RWPE1 (cell line): ENCODE measurements at places on chromosomes 3 and 15.

- no peak for DNase-seq
These were observed 229.7 kb upstream of the EIF1B start for GRCh38 chr3:40079847-40080240.

GRCh38 chr3:13662238-13662847 is 113.4 kb downstream of the FBLN2 start:
- DNase-seq, result no peak

DNA sequence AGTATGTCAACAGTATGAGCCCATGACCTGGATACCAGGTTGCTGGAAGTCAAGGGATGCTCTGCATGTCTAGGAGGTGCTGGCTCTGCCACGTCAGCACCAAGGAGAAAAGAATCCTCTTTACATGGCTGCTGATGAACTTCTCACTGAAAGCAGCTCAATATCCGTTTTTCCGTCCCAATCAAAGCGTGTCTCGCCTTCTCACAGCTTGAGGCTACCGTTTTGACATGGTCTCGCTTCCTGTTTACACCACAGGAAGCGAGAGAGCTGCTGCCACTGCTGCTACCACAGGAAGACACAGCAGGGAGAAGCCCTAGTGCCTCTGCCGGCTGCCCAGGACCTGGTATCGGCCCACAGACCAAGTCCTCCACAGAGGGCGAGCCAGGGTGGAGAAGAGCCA is 27.3 kb downstream of the STARD5 start:
- DNase-seq, result no peak

DNA sequence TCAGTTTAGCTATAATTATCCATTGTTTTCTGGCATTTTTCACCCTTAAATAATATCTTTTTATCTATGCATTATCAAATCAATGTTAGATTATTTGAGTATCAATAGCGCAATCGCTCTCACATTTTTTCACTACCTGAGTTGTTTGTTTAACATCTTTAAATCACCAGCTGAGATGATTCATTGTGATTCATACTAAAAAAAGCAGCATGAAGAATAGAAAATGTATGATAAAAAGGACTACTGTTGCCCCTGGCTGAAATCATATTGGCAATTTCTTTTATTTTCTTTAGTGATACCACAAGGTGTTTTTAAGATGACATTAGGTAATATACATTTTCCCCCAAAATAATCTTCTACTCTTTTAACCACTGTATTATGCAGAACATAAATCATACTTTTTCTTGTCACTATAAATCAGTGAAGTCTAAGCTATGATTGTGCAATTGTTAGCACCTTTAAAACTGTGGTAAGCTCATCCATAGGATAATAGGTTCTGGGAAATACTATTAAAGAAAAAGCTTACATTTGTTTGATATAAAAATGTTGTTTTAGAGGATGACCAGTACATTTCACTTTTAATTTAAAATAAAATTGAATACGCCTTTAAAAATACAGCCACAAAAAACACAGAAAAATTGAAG is 889.1 kb downstream of the NAALADL2 start:
- peak; percentile 77 for DNase-seq

DNA sequence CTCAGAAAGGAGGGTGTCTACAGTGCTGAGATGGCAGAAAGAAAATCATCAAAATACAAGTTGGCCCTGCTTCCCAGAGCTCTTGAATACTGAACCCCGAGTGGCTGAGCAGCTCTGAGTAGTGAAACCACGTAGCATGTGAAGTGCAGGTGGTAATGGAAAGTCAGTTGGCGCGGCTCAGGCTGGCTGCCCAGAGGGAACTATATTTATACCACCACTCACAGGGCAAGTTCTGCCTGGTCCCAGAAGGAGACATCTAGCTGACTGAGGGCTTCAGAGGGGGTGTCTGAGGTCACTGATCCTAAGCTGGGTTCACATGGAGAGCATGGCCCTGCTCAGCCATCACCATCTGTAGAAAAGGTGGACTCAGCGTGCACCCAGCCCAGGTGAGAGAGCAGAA is 129.6 kb upstream of the AGBL1 start:
- DNase-seq, result no peak

- no peak for DNase-seq
These were observed 45.9 kb upstream of the ABHD10 start for GRCh38 chr3:111932946-111933345.

DNA sequence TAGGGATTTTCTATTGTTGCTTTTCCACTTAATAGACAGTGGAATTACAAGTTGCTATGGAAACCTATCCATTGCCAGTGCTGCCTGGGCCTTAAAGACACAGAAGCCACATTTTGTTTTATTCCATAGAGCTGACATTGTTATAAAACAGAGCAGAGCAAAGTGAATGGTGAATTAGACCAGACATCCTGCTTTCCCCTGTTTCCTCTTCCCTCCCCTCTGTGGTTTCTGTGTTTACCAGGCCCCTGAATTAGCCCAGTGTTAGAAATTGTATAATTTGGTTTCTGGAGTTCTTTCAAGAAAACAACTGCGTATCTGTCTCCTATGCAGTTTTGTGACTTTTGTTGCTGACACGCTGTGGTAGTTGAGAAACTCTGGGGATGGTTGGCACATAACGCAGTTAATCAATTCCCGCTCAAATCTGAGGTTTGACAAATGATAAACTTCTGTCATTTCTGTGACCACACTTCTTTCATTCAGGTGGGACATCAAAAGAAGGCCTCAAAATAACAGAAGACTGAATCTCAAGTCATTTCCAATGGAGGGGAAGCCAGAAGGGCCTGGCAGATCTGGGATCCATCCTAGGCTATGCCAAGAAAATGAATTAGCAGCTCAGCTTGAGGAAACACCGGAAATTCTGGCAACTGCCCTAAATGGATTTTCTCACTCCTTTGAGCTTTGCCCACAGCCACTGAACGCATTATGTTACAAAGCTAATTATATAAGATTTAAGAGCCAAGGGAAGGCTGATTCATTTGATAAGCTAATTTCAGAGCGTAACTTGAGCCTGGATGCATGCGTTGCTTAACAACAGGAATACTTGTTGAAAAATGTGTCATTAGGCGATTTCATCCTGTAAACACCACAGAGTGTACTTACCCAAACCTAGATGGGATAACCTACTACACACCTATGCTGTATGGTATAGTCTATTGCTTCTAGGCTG is 46.9 kb downstream of the NR1D2 start:
- no peak for DNase-seq

DNA sequence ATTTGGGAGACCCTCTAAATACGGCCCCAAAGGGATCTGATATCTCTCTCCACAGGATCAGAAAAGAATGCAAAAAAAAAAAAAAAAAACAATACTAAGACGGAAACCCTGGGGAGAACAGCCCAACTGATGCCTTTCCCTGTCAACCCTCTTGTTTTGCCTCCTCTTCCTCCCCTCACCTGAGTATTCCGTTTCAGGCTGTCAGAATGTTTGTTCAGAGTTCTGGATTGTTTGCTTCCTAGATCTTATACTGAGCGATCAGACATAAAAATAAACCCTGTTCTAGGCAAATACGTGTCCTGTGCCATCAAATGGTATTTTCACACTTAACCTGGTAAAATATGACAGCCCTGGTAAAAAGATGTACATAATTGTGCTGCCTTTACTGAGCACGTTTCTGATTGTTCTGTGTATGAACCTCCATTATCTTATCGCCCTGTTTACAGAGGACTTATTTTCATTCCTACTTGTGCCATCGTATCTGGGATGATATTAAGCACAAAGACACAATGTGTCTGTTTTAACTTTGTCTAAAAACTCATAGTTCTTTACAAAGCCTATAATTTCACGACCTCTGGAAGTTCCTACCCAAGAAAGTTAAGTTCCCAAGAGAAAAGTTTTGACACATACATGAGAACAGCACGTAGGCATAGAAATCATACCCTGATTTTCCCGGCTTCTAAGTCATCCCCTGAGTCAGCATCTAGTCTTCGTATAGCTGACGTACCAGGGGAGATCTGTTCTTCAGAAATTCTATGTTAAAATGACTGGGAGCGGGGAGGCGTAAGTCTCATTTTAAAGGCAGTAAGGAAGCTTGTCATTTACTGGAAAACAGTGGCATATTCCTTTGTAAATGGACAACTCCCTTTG is 856 bp downstream of the ZBTB38 start:
- DNase-seq, result no peak

DNA sequence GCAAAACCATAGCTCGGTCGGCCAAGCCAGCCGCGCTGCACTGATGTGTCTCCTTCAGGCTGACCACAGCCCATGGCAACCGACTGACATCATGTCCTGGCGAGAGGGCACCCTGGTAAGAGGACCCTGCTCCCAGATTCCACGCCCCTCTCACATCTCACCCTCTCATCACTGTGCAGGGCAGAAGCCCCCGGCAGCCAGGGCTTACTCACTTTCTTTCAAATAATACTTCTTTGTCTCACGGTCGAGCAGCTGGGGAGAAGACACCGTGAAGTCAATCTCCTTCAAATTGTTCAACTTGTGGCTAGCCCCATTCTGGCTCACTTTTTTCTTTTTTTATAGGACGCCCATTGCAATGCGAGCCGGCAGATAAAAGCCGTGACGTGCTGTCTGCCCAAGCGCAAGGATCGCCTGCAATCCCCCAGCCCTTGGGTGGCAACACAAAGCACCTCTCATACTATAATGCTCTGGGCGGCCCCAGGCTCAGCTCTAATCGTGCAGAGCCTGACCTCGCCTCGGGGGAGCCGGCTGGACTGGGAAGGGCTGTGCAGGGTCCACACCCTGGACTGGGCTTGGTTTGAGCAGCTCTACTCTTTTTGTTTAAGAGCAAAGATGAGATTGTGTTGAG is 33.6 kb downstream of the VGLL4 start:
- DNase-seq, result no peak

DNA sequence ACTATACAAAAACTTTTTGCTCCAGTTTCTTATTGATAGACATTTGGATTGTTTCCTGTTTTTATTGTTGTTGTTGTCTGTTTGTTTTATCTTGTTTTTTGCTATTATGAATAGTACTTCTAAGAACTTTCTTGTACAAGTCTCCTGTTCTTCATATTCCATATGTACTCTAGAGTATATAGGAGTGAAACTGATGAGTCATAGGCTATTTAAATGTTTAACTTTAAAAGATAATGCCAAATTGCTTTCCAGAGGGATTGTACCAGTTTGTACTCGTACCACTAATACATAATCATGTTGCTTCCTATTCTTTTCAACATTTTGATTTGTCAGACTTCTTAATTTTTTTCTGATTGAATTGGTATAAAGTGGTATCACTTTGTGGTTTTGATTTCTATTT is 19.6 kb downstream of the LRRC49 start:
- DNase-seq, result no peak

GRCh38 chr15:101329867-101330380 is 34.9 kb upstream of the SNRPA1 start:
- DNase-seq, result no peak

GRCh38 chr15:58889363-58889762 is 44.1 kb downstream of the SLTM start:
- DNase-seq, result no peak

DNA sequence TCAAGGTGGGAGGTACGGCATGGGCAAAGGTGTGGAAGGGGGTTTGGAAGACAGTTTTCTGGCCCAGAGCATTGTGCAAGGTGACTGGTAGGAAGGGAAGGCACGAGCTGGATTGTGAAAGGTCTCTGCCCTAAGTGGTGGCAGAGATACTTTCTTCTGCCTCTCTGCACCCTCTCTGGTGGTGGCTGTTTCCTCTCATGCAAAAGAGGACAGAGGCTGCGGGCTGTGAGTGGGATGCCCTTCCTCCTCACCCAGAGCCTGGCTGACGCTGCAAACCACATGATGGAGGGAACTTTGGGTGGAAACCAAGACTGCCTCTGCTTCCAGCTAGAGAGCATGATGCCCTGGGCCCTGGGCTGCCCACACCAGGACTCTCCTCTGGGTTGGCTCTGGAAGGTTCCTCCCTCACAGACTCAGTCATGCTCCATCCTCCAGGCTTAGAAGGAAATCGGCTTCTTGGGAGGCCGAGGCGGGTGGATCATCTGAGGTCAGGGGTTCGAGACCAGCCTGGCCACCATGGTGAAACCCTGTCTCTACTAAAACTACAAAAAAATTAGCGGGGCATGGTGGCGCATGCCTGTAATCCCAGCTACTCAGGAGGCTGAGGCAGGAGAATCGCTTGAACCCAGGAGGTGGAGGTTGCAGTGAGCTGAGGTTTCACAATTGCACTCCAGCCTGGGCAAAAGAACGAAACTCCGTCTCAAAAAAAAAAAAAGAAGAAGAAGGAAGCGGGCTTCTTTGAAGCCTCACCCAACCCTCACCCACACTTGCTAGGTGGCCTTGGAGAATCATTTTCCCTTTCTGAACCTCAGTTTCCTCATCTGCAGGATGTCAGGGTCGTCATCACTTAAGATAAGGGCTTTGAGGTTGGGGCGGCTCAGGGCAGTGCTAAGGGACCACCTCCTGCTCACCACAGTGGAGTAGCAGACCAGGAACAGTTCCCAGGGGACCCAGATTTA is 8.3 kb downstream of the PSTPIP1 start:
- no peak for DNase-seq

- DNase-seq, result no peak
These were observed 72.7 kb upstream of the FNDC3B start for GRCh38 chr3:171966533-171967136.

- peak; percentile 45 for DNase-seq
These were observed at the start of gene NOX5 for GRCh38 chr15:69014454-69014853. TSS of gene NOX5 (plus strand) at chr15:69014695. CDS start at chr15:69014736, 41 bp downstream.

- no peak for DNase-seq
These were observed 144.2 kb upstream of the ABHD17C start for GRCh38 chr15:80550908-80551260.

- no peak for DNase-seq
These were observed 18.3 kb downstream of the PTPRG start for GRCh38 chr3:61579685-61580084.

- no peak for DNase-seq
These were observed 57.9 kb downstream of the RORA start for GRCh38 chr15:61171209-61171608.

GRCh38 chr15:98769867-98770266 is 121.5 kb downstream of the IGF1R start:
- DNase-seq, result no peak

GRCh38 chr3:71317749-71318457 is 265.6 kb downstream of the FOXP1 start:
- no peak for DNase-seq

GRCh38 chr3:30604093-30604492 is 2.3 kb upstream of the TGFBR2 start:
- no peak for DNase-seq

DNA sequence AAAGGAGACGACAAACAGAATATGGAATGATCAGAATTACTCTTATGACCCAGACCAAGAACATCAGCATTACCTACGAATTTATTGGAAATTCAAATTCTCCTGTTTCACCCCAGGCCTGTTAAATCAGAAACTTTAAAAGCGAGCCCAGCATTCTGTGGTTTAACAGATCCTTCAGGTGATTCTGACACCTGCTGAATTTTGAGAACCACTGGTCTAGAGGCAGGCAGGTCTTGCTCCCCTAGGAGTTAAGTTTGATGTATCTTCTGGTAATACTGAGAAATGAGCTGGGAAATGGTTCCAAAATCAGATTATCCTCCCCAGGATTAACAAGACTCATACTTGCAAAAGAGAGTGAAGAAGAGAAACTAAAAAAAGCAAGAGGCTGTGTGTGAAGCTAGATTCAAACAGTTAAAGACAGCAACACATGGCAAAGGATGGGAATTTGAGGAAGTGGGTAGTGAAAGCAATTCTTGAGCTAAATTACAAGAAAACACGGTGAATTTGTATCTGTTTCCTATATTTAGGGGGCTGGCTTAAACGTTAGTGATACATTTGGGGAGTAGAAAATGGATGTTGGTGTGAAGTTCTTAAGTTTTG is 66.0 kb downstream of the FLNB start:
- no peak for DNase-seq

- no peak for DNase-seq
These were observed 33.6 kb downstream of the SLC6A20 start for GRCh38 chr3:45762647-45763302.
